ENCODE measurements at places on chromosomes 11 and 22.

DNA sequence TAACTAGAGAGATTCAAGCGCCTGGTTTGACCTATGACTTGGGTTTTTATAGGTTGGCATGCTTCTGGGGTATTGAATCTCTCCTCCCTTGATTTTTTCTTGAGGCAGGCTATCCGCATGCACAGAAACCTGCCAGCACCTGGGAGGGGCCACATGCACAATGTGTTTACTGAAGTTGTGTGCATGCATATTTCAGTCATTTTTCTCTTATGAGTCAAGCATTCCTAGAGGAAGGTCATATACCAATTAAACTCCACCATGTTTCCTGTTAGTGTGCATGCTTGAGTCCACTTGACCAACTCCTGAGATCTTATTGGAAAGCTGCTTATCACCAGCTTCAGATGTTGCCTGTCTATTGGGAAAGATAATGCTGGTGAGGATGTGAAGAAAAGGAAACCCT, 1718.4 kb downstream of the LRRC4C start:
- H3K36me3 ChIP-seq, result no peaks in the 10 kb centered on the region
- H3K27ac ChIP-seq, result no peak overlapping the region
- no peaks in the 10 kb centered on the region for H3K4me1 ChIP-seq
- no peak for DNase-seq
- H3K27me3 ChIP-seq, result no peaks in the 10 kb centered on the region
- H3K4me3 ChIP-seq, result no peak overlapping the region

GRCh38 chr11:69949327-69949726, 128.8 kb upstream of the ANO1 start:
- no peak overlapping the region for H3K27ac ChIP-seq
- no peaks in the 10 kb centered on the region for H3K36me3 ChIP-seq
- peaks cover 21% of the 10 kb centered on the region for H3K27me3 ChIP-seq
- no peak for DNase-seq

DNA sequence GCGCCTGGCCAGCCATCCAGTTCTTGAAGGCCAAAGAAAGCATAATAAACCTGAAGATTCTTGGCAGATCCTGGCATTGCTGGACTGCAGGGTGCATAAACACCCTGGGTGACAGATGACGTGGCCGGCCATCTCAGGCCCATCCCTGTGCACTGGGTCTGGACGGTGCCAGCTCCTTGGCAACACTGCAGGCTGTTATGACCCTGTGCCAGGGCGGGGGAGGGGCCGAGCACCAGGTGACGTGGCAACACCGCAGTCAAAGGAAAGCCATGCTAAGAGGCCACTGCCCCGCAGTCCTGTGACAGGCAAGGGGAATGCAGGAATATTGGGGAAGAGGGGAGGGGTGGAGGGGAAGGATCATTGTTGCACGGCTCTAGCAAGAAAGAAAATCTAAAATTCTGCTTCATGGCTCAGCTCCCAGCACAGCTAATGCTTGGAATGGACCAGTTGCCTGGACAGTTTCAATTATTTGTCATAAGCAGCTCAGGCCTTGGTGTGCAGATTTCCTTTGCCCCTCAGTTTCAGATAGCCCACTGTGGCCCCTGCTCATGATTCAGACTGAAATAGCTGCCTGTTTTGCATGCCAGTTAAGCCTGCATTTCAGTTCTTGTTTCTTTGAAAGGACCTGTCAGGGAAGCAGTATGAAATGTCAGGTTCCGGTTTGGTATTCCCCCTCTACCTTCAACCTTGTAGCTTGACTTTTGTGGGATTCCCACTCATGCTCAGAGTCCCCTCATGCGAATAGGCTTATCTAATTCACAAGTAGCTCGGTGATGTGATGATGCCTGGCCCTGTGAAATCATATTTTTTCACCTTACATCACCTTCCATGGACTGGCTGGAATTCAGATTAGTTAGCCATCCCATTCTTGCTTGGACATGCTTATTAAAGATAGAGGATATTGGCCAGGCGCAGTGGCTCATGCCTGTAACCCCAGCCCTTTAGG, 29.7 kb upstream of the DDX6 start:
- no peak overlapping the region for H3K4me3 ChIP-seq
- peaks cover 7% of the 10 kb centered on the region for H3K27me3 ChIP-seq
- DNase-seq, result peak; percentile 3
- no peaks in the 10 kb centered on the region for H3K4me1 ChIP-seq
- H3K36me3 ChIP-seq, result no peaks in the 10 kb centered on the region
- H3K27ac ChIP-seq, result no peak overlapping the region

DNA sequence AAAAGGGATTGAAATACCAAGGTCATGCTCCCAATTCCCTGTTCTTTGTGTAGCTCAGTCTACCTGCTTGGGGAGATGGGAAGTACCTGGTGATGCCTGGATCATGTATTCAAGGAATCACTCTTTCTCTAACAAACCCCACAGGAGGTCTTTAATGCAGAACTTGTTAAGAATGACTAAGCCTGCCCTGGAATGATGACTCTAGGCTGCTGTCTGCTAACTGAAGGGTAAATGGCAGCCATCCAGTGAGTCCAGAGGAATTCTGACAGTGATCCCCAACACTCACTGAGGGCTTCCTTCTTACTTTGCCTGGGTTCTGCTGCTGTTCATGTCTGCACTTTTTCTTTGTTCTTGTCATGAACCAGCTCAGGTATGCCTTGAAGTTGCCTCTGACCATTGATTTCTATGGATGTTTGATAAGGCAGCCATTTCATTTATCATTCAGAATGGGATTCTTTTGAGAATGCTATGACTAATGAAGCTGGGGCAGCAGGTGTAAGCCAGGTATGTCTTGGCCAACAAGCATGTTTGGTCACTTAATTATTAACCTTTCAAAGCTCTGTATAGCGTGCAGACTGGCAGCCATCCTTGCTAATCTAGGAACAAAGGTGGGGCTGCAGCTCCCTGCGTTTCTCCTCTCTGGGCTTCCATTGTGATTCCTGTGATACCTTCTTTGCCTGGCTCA, 11.4 kb downstream of the PRSS23 start:
- no peak overlapping the region for H3K4me3 ChIP-seq
- DNase-seq, result no peak
- H3K36me3 ChIP-seq, result peaks cover 17% of the 10 kb centered on the region
- peaks cover 84% of the 10 kb centered on the region for H3K4me1 ChIP-seq

DNA sequence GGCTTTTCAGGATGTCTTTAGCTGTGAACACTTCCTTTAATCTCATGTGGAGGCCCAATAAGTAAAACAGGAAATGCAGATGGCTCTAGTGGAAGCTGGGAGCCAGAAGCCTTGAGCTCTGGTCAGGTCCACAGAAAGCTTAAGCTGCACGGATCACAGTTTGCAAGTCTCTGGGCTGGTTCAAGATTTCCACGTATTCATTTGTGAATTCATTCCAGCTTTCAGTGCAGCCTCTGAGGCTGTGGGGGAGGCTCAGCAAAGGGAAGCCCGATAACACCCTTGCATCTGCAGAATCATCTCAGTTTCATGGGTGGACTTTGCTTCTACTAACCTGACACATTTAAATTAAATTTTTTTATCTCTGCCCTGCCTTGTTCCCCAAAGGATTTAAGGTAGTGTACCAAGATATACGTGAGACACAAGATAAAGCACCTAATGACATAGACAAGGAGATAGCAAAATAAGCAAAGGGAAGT, 65.6 kb downstream of the ISX start:
- peaks cover 34% of the 10 kb centered on the region for H3K4me1 ChIP-seq
- H3K36me3 ChIP-seq, result no peaks in the 10 kb centered on the region
- no peak for DNase-seq

DNA sequence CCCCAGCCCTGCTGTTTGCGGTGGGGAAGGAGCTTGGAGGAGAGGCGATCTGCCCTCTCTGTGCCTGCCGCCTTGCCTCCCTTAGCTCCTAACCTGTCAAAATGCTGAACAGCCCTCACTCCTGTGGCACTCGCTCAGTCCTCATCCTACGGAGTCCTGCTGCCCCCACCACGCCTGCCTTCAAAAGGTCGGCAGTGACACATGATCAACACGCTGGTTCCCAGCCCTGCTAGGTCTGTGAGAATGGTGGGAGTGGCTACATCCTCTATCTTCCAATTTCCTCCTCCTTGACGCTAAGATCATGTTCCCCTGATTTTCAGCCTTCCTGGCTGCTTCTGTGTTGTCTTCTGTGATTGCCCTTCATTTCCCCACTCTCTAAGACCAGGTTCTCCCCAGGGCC, 120.2 kb upstream of the TBCEL start:
- no peak for DNase-seq
- peaks cover 18% of the 10 kb centered on the region for H3K4me1 ChIP-seq
- peaks cover 12% of the 10 kb centered on the region for H3K27me3 ChIP-seq
- no peak overlapping the region for H3K4me3 ChIP-seq
- H3K27ac ChIP-seq, result no peak overlapping the region
- H3K36me3 ChIP-seq, result no peaks in the 10 kb centered on the region

DNA sequence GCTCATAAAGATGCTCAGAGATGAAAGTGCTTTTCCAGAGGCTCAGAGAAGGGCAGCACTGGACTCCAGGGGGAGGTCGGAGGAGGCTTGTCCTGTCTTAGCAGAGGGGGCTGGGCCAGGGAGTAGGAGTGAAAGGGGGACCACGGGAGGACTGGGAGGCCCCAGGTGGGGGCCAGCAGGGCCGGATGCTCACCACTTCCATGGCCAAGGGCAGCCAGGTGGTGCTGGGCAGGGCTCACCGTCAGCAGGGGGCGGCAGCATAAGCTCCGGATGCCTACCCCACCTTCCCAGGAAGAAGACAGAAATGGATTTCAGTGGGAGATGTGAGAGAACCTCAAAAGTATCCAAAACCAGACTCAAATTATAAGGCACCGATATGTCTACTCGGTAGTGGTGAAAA, 11.0 kb downstream of the RAB36 start:
- H3K27me3 ChIP-seq, result peaks cover 13% of the 10 kb centered on the region
- DNase-seq, result no peak
- H3K36me3 ChIP-seq, result peaks cover 6% of the 10 kb centered on the region
- H3K4me1 ChIP-seq, result peaks cover 30% of the 10 kb centered on the region
- no peak overlapping the region for H3K4me3 ChIP-seq
- no peak overlapping the region for H3K27ac ChIP-seq

DNA sequence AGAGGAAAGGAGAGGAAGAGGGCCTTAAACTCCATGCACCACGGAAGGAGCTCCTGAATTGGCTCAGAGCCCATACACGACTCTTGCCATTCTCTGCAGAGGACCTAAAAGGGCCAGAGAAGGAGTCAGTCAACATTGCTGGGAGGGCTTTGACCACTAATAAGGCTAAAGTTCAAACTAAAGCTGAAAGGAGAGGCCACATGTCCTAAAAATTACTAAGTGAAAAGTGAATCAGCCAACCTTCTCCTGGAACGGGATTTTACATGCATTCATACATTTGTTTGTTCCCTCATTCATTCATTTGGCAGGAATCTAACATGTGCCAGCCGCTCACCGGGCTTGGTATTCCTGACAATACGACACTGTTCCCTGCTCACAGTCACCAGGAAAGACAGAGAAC, 10.5 kb downstream of the CLMP start:
- peaks cover 74% of the 10 kb centered on the region for H3K4me1 ChIP-seq
- H3K27me3 ChIP-seq, result peaks cover 11% of the 10 kb centered on the region
- DNase-seq, result no peak
- H3K36me3 ChIP-seq, result peaks cover 33% of the 10 kb centered on the region
- H3K4me3 ChIP-seq, result peak overlapping the region; percentile 43

DNA sequence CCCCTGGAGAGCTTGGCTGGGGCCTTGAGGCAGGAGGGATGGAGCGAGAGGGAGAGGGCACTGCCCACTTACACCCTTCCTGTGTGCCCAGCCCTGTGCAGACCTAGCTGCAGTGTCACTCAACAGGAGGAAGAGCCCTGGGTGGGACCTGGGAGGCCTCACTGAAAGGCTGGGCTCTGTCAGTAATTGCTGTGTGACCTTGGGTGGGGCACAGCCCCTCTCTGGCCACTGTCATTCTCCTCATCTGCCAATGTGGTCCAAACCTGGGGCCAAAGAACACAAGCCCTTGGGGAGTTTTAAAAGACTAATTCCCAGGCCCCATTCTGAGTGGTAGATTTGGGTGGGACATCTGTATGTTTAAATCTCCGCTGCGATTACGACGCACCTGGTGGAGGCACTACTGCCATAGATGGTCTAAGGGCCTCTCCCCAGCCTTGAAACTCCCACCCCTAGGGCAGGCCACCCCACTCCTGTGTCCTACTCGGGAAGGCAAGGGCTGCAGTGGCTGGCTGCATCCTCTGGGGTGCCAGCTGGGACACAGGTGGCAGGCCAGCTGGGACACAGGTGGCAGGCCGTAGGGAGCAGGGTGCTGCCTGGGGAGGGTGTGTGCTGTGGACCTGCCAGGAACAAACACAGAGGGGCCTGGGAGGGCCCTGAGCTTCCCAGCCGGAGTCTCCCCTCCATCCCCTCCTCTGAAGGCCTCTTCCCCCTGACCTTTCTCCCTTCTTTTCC, 12.3 kb upstream of the SOX10 start:
- H3K4me1 ChIP-seq, result peaks cover 36% of the 10 kb centered on the region
- H3K27ac ChIP-seq, result peak overlapping the region; percentile 82
- no peak for DNase-seq
- H3K27me3 ChIP-seq, result peaks cover 15% of the 10 kb centered on the region
- no peak overlapping the region for H3K4me3 ChIP-seq

DNA sequence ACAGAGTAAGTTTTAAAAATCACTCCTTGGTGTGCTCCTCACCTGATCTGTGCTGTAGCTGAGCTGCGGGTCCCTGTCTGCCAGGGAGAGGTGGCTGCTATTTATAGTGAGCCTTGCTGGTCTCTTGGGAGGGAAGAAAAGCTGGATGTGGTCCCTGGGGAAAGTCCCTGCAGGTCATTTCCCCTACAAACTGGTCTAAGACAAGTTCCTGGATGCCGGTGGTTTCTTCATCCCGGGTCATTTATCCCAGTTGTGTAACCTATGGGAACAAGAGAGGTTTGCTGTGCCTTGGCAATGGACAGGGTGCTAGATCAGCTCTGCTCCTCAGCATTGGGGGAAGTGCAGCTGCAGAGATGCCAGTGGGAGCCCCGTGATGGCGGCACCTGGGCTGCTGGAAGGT, at the start of gene SAA2:
TSS of gene SAA2 (minus strand) at position 108 of the 400 bp plus-strand sequence. CDS start 657 bp downstream, outside the sequence.
- peaks cover 22% of the 10 kb centered on the region for H3K27me3 ChIP-seq
- no peak for DNase-seq
- H3K36me3 ChIP-seq, result no peaks in the 10 kb centered on the region
- no peak within 1 kb of the TSS for H3K27ac ChIP-seq

GRCh38 chr11:77303328-77303727, 1.8 kb upstream of the GDPD4 start:
- no peaks in the 10 kb centered on the region for H3K36me3 ChIP-seq
- DNase-seq, result no peak
- H3K27ac ChIP-seq, result peak overlapping the region; percentile 2
- H3K4me3 ChIP-seq, result no peak overlapping the region

GRCh38 chr22:31230155-31230870, 18.2 kb downstream of the LIMK2 start:
- H3K27ac ChIP-seq, result peak overlapping the region; percentile 68
- H3K27me3 ChIP-seq, result no peaks in the 10 kb centered on the region
- H3K4me3 ChIP-seq, result no peak overlapping the region
- peaks cover 28% of the 10 kb centered on the region for H3K4me1 ChIP-seq

- H3K27me3 ChIP-seq, result no peaks in the 10 kb centered on the region
- DNase-seq, result peak; percentile 38
- no peak overlapping the region for H3K4me3 ChIP-seq
- no peak overlapping the region for H3K27ac ChIP-seq
Measured at GRCh38 chr11:36478700-36479329, 31.3 kb downstream of the TRAF6 start.

- no peaks in the 10 kb centered on the region for H3K36me3 ChIP-seq
- peaks cover 17% of the 10 kb centered on the region for H3K4me1 ChIP-seq
- no peak overlapping the region for H3K4me3 ChIP-seq
- H3K27me3 ChIP-seq, result peaks cover 58% of the 10 kb centered on the region
- DNase-seq, result no peak
- H3K27ac ChIP-seq, result no peak overlapping the region
Measured at GRCh38 chr11:57430952-57431351, 4.0 kb upstream of the SLC43A3 start.
